ENCODE measurements at places on chromosomes 13 and 19.
A peak's percentile ranks its signal among the peaks of the same experiment; 100 is the strongest.

- DNase-seq: peak; percentile 94
Measured at GRCh38 chr13:64723724-64724123, 2506.4 kb downstream of the PCDH9 start.

GRCh38 chr13:111906816-111907215 lies 160.1 kb upstream of the SOX1 start:
- DNase-seq: no peak

DNA sequence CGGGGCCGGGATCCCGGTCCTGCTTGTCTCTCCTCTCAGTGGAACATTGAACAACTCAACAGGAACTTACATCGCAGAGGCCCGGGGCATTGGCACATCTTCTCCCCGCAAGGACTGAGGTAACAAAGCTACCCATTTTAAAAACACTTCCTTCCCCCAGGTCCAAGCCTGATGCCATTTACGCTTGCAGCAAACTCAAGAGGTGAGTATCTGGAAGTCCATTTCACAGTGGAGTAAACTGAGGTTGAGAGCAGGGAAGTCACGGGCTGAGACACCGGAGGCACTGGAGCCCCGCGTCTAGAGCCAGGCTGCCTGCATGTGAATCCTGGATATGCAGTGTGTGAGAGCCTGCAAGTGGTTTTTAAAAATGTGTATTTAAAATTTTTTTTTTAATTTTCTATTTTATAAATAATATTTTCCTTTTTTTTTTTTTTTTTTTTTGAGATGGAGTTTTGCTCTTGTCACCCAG lies 492 bp upstream of the PGLYRP1 start:
- no peak for DNase-seq

- no peak for DNase-seq
Measured at GRCh38 chr19:18987456-18987855, 45.9 kb downstream of the SUGP2 start.

DNA sequence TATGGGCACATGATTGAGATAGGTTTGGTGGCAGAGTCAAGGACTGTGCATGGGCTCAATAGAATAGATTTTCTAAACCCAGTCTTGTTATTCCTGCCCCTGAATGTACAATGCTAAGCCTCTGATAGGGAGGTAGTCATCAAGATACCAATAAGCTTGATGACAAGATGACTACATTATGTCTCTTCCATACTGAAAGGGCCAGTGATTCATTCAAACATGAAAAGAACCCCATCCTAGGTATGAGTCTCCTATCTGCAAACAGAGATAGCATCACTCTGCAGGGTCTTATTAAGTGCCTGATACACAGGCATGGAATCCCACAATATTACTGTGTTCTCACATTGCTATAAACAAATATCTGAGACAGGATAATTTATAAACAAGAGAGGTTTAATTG lies 40.3 kb upstream of the UFM1 start:
- no peak for DNase-seq

GRCh38 chr19:11152318-11153062 lies 3.1 kb downstream of the SPC24 start:
- peak; percentile 78 for DNase-seq

GRCh38 chr19:16359074-16359473 lies 34.4 kb downstream of the KLF2 start:
- DNase-seq: no peak

DNA sequence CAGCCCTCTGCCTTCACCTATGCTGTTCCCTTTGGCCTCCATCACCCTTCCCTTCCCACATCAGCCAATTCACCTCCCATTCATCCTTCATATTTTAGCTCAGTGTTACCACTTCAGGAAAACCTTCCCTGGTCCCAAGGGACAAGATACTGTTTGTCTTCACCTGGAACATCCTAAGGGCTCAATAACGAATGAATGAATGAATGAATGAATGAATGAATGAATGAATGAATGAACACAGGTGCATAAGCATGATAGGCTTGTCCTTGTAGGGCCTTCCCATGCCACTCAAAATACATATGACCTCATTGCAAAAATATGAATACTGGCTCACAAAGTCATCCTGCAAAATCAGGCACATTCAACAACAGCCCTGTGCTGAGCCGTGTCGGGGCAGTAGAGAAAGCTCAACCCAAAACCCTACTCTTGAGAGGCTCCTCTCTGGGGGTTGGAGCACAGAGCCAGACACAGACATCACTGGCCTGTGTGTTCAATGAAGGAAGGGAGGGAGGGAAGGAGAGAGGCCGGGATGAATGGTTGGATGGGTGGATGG lies 33.7 kb upstream of the TPM4 start:
- peak; percentile 19 for DNase-seq

GRCh38 chr13:44660050-44660449 lies 83.9 kb upstream of the TSC22D1 start:
- DNase-seq: no peak

DNA sequence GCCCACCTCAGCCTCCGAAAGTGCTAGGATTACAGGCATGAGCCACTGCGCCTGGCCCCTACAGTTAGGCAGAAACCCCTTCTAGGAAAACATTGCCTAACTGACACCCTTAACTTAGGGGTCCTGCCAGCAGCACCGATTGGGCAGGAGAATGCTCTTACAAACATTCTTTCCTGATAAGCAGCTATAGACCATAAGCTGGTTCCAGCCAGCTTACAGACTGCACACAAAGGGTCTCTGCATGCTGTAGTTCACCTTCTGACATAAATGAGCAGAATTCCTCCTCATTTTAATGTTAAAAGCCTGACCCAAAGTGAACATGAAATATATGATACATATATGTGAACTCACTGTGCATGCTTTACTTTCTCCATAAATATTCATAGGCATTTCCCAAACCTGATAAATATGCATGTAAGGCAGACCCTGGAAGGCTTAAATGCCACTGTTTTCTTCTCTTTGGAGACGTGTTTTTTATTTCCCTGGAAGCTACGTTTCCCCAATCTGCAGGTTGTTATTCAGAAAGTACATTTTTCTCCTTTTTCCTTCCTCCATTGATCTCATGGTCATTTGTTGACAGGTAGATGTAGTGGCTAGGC lies 48.5 kb upstream of the KL start:
- no peak for DNase-seq

- no peak for DNase-seq
Measured at GRCh38 chr13:97780486-97780885, 173.0 kb upstream of the IPO5 start.

DNA sequence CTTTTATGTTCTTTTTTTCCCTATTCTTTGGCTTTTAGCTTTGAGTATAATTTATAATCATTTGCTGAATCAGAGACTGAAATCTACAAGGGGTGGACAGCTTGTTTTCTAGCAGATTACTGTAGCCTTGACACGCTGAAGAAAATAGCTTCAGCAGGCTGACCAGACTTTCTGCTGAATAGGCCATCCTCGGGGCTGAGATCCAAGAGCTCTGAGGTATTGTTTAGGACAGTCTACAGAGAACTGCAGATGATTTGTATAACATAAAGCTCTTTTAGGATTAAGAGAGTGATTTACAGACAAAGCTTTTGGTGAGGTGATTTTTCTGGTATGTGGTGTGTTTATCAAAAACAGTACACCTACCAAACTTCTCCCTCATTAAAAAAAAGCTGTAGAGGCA lies 16.8 kb downstream of the POLR1D start:
- DNase-seq: peak; percentile 57

- DNase-seq: no peak
Measured at GRCh38 chr13:30140973-30141372, 166.4 kb downstream of the KATNAL1 start.

GRCh38 chr13:66781241-66781640 lies 448.9 kb downstream of the PCDH9 start:
- DNase-seq: no peak

- DNase-seq: peak; percentile 93
Measured at GRCh38 chr13:114319441-114319913, 5.2 kb downstream of the CHAMP1 start.

DNA sequence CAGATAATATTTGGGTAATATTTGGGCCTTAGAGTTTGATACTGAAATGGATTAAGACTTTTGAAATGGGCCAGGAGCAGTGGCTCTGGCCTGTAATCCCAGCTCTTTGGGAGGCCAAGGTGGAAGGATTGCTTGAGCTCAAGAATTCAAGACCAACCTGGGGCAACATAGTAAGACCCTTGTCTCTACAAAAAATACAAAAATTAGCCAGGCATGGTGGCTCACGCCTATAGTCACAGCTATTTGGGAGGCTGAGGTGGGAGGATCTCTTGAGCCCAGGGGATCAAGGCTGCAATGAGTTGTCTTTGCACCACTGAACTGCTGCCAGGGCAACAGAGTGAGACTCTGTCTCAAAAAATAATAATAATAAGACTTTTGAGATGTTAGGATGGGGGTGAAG lies 926 bp upstream of the ZNF836 start:
- DNase-seq: no peak

GRCh38 chr13:32259116-32259515 lies 56.0 kb downstream of the ZAR1L start:
- no peak for DNase-seq

- no peak for DNase-seq
Measured at GRCh38 chr13:28618230-28618994, 40.5 kb upstream of the POMP start.

- DNase-seq: no peak
Measured at GRCh38 chr19:48962029-48962848, 2.9 kb upstream of the FTL start.

DNA sequence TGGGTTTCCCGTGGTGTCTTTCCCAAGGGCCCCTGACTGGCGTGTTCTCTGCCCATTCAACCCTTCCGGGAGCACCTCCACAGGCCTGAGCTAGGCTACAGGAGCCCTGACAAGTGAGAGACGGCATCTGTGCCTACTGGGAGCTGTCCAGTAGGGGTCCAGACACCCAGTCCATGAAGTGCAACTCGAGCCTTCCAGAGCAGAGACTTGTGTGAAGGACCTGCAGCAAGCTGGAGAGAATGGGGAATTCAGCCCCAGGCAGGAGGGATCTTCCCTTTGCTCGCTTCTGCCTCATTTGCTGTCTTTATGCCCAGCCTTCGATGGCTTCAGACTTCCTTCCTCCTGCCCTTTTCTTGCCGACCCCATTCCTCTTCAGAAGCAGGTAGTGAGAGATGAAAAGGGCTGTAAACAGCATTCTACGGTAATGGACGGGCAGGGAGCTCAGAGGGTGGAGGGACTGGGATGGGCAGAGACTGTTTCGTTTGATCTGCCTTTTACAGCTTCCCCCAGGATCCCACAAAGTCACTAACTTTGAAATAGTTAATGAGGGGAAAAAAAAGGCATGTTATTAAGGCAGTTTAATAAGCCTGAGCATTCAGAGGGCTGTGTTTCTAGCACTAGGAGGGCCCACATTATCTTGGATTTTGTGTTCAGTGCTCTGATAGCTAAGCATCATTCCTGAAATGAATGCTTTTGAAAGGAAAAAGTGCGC lies 327.6 kb downstream of the FGF9 start:
- DNase-seq: no peak

- no peak for DNase-seq
Measured at GRCh38 chr13:48602296-48603016, 51.3 kb upstream of the CYSLTR2 start.

GRCh38 chr19:18290302-18291018 lies 9.0 kb upstream of the JUND start:
- peak; percentile 52 for DNase-seq

DNA sequence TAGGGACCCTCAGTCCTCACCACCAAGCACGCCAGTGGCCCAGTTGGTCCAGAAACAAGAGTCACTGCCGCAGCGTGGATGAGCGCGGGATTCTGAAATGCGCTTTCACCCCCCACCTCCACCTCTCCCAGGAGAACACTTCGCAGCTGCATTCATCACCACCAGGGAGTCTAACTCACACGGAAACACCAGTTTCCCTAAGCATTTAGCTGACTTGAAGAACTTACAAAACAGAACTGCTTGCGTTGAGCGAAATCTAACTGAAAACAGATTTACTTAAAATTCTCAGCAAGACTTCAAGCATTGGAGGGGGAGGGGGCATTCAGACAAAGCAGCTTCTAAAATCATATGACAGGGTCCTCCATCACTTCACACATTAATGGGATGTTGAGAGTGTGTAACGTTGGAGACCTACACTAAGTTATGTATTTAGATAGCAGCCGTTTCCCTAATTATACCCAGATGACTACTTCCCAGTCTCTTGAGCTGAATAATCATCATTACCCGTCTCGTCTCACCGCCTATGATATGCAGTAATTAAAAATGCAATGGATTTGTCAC lies 258.2 kb upstream of the IRS2 start:
- DNase-seq: peak; percentile 16

GRCh38 chr13:33550276-33550675 lies 264.7 kb upstream of the STARD13 start:
- DNase-seq: no peak

- peak; percentile 86 for DNase-seq
Measured at GRCh38 chr19:14510311-14511228, 7.6 kb downstream of the DNAJB1 start.

DNA sequence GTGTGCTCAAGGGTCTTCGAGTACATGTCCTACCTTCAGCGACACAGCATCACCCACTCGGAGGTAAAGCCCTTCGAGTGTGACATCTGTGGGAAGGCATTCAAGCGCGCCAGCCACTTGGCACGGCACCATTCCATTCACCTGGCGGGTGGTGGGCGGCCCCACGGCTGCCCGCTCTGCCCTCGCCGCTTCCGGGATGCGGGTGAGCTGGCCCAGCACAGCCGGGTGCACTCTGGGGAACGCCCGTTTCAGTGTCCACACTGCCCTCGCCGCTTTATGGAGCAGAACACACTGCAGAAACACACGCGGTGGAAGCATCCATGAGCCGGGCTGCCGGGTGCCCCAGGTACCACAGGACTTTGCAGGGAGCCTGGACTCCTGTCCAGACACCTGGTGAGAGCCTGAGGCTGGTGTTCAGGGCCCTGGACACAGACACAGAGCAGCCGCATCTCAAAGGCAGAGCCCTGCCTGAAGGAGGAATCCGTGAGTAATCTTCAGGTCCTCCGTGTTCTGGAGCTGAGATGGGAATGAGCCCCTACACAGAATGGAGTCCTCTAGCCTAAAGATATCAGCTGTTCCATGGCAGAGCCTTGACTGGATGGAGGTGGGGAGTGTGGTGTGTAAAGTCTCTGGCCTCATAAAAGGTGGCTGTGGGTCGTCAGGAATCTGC lies 1.5 kb downstream of the ZNF581 start:
- DNase-seq: no peak

DNA sequence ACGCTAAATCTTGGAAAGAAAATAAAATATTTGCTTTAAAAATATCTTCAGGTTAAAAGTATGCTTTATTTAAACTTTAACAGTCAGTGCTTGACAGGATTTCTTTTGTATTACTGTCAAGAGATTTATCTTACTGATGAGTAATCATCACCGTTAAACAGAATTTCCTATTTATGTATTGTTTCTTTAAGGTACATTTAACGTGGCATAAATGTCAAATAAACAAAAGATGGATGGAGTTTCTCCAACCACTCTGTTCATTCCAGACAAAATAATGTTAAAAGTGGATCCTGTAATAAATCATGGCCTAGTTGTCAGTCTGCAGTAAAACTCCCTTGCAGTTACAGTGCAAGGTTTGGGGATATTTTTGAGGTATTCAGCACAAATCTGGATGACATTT lies 298.3 kb downstream of the DIAPH3 start:
- peak; percentile 5 for DNase-seq

GRCh38 chr19:39335168-39335548 lies 685 bp downstream of the GMFG start:
- DNase-seq: no peak
